ENCODE measurements at places on chromosomes 5 and 9.

GRCh38 chr5:94932259-94932658, 313.8 kb downstream of the SLF1 start:
- DNase-seq, result no peak

DNA sequence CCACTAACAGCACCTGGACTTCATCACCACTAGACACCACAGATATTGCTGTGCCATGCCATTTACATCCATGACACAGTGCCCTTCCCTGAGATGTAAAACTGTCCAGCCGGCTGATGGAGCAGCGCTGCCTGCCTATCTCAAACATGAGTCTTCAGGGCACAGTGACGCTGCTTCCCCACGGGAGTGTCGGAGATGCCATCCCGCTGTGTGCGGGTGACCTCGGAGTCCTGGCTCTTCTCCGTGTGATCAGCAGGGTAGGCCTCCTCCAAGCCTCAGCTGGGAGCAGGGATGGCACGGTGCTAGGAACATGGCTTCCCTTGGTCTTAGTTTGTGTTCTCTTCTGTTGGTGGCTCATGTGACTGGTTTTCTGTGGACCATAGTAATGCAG, 130.3 kb upstream of the FAM120A start:
- DNase-seq, result no peak

DNA sequence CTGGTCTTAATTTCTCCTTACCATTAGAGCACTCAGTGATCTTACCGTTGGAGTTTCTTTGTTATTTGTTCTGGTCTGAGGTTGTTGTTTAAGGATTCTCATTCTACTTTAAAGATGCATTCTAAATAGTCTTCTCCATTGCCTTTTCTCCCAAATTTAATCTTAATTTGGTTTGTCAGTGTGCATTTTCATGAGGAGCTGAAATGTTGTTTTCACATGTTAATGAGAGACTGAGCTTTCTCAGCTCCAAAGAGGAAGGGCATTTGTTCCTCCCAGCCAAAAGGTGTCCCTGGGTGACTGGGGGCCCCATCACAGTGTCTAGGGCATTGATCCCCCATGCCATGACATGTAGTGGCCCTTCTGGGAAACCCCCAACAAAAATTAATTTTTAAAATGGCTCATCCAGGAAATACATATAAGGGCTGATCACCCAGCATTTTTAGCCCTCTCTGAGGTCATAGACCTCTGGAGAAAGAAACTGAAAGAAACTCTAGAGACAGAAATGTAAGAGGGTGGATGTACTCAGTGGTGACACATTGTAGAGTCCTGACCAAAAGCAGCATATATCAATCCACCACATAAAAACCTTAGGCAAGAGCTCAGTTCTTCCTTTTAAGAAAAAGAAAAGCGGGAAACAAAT, 240.4 kb upstream of the RAI14 start:
- DNase-seq, result no peak

DNA sequence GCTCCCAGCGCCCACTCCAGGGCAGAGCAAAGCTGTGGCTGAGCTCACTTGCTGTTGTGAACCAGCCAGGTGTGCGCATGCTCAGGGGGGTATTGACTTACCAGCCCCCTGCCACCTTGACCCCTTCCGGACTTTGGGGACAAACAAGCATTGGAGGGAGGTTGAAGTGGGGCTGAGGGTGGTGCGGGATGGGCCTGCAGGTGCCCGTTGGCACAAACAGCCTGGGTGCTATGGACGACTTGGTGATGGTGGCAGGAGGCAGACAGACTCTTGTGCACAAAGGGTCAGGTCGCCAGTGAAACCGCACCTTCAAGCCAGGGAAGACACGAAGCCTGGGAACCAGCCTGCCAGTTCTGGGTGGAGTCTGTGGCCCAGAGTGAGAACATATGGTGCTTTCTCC, 858.5 kb upstream of the PTPRD start:
- no peak for DNase-seq

- no peak for DNase-seq
Observed at GRCh38 chr9:129597355-129598088, 23.4 kb downstream of the C9orf50 start.

- no peak for DNase-seq
Observed at GRCh38 chr5:118520771-118521415, 467.5 kb downstream of the DTWD2 start.

- DNase-seq, result no peak
Observed at GRCh38 chr5:76487821-76488220, 84.7 kb downstream of the IQGAP2 start.

- DNase-seq, result no peak
Observed at GRCh38 chr5:124912638-124913328, 166.3 kb upstream of the ZNF608 start.

DNA sequence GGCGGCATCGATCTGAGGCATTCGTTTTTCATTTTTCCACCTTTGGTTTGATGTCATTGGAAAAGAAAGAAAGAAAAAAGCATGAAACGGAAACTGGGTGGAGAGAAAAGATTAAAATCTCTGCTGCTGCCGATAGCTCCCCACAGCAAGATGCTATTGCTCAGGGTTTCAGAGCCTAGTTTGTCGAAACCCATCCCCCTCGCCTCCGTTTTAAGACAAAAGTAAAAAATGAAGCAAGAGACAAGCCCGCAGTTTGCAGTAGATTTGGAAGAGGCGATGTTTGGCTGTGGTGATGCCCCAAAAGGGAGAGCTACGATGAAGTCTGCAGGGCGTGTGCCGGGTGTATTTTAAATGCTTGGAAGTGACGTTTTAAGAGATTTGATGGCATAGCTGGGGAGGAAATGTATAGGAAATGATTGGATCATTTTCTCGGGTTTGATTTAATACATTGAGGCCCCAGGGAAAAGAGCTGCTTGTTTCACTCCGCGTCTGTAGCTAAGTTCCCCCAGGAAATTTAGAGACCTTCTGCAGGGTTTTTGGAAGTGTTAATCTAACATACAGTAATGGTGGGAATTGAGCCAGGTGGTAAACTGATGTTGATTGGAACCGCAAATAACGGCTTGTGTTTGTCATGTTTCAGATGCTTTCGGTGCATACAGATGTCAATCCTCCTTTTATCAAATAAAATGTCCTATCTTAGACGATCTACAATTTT, 909 bp downstream of the NDFIP1 start:
- no peak for DNase-seq

GRCh38 chr9:126695701-126696400, 82.1 kb downstream of the LMX1B start:
- no peak for DNase-seq

- no peak for DNase-seq
Observed at GRCh38 chr9:16453390-16453789, 417.1 kb downstream of the BNC2 start.

GRCh38 chr5:38598296-38598993, 42.0 kb upstream of the LIFR start:
- DNase-seq, result no peak

GRCh38 chr5:72465066-72465465, 42.1 kb downstream of the ZNF366 start:
- no peak for DNase-seq

- no peak for DNase-seq
Observed at GRCh38 chr9:15400281-15400941, 22.3 kb upstream of the SNAPC3 start.

DNA sequence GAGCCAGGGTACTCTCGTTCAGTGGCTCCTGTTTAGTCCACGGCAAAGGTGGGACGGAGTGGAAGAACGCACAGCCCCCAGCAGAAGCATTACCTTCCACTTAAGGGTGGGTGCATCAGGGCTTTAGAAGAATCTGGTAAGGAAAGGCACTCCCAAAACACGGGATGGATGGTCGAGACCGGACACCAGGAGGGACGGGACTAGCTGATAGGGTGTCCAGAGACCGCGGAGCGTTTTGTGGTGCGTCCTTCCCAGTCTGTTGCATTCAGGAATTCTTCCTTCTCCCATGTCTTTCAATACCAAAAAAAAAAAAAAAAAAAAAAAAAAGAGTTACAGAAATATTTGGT, 545 bp upstream of the CTSV start:
- no peak for DNase-seq

Measured in left lobe of liver (tissue), 2 donors.